ENCODE measurements at places on chromosomes 11 and 22.

DNA sequence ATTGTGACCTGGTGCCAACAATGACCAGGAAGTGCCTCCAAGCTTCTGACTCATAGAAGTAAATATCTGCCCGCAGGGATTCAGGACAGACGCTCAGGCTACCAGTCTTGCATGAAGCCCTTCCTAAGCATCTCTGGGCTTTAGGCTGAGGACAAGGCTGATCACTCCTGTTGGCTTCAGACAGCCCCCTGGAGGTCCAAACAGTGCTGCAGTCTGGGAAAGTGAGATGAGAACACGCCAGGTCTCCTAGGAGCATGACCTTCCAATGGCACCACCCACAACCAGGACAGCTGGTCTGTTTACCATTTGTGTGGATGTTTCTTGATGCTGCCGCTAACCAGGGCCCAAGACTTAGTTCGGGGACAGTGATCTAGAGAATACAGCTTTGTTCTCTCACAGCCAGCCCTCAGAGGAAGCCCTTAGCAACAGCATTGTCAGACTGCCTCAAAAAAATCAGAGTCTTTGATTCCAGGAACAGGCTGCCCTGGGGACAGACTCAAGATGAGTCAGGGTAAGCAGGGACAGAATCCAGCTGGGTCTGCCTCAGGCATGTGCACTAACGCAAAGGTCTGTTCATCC, 111.2 kb downstream of the ZNF280B start:
- DNase-seq = no peak

DNA sequence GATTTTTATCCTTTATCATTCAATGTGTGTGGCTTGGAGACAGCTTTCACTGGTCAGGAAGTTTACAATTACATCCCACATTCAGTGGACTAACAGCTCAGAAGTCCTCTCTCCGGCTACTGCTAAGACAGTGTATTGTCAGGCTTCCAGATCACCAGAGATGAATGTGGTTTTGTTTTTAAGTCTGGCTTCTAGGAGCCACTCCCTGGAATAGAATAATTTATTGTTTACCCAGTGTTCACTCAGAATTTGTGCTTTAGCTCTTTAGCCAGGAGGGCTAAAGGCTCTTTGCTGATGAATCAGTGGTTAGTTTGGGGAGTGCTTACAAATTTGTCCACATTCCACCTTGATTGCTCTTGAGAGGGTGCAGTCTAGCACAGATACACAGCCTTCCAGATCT, 26.5 kb downstream of the TRIM77 start:
- DNase-seq = no peak

- DNase-seq = no peak
These were observed 8.6 kb downstream of the GRIA4 start for GRCh38 chr11:105618343-105618955.

DNA sequence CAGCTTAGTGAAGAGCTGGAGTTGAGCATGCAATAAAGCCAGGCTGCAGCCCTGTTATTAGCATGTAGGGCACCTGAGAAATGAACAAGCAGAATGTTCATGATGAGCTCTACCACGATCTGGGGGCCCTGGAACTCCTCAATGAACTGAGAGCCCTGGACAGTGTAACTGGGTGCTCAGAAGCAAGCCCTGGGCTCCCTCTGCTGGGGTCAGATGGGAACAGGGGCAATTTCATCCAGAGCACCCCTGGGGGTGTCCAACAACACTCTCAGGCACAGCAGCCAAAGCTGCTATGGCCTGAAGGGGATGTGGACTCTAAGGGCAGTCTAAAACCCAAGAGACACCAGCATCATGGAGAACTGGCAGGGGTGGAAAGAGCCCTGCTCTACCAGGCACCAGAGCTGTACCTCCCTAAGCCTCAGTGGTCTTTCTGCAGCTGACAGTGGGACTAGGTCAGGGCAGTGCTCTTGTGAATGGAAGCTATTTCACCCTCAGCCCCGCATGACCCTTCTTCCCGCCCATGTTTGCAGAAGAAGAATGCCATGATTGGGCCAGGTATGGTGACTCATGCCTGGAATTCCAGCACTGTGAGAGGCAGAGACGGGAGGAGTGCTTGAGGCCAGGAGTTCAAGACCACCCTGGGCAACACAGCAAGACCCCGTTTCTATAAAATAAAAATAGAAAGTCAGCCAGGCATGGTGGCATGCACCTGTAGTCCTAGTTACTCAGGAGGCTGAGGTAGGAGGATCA, 28.9 kb downstream of the THOC5 start:
- peak; percentile 50 for DNase-seq

DNA sequence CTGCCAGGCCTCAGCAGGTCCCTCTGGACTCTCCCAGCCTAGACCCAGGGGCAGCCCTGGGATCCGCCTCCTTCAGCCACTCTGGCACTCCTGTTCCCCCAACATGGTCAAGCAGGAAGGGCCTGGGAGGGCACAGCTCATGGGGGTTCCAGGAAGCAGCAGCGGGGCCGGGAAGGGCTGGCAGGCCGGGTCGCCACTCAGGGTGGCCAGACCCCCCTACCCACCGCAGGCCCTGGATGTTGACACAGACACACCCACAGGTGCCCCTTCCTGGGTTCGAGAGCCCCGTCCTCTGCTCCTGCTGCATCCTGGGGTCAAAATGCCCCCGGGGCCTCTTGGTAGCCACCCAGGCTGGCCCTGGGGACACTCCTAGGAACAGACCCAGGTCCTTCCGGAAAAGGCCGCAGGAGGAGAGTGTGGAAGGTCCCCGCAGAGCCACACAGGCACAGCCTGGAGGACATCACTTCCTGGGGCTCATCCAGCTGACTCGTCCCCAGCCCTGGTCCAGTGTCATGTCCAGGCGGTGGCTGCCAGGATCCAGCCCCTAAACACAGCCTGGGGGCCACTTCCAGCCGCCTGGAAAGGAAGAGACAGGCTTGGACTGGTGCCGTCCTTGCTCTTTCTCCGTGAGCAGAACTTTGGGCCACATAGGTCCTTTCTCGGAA, 6.8 kb upstream of the PIM3 start:
- no peak for DNase-seq

- DNase-seq = no peak
These were observed 10.9 kb downstream of the MRGPRF start for GRCh38 chr11:69002110-69002569.

DNA sequence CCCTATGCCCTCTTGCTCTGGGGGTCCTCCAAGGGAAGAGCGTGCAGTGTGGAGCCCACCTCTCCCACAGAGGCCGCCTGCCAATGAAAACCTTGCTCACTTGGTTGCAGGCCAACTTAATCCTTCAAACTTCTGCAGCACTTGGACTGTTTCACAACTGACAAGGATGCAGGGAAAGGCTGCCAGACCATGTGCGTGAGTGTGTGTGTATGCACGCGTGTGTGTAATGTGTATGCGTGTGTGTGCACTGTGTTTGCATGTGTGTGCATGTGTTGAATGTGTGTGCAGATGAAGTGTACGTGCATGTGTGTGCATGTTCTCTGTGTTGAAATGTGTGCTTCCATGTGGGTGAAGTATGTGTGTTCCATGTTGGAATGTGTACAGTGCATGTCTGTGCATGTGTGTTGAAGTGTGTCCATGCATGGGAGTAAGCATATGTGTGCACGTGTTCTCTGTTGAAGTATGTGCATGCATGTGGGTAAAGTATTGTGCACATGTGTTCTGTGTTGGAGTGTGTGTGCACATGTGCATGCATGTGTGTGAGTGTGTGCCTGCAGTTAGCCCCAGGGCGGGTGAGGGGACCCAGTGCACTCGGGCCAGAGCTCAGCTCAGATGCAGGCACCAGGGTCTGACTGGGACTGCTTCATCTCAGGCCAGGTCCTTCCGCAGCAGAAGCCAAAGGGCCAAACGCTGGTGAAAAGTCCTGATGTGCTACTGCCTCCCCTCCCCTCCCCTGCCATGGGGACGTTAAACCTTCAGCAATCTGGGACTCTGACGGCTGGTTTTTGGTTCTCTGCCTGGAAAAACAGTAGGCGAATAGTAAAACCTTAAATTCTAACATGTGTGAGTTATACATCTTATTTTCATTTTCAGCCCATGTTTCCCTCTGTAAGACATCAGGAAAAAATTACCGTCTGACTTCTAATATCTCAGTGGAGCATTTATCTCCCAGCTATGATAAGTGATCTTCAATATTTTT, 72.0 kb downstream of the FLI1 start:
- DNase-seq = no peak

- DNase-seq = no peak
These were observed 27.5 kb upstream of the DGCR8 start for GRCh38 chr22:20052309-20053259.

DNA sequence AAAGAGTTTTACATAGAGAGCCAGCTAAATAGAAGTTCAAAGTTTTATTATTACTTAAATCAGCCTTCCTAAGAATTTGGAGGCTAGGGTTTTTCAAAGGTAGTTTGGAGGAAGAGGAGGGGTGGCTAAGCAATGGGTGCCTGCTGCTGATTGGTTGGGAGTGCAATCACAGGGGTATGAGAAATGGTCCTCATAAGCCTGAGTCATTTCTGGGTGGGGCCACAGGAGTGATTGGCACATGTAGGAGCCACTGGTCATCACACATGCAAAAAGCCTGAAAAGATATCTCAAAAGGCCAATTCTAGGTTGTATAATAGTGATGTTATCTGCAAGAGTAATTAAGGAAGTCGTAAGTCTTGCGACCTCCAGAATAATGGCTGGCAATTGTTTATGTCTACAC, 12.9 kb downstream of the OR51L1 start:
- no peak for DNase-seq

- DNase-seq = peak; percentile 14
These were observed 69.9 kb downstream of the MPPED1 start for GRCh38 chr22:43481568-43482317.

DNA sequence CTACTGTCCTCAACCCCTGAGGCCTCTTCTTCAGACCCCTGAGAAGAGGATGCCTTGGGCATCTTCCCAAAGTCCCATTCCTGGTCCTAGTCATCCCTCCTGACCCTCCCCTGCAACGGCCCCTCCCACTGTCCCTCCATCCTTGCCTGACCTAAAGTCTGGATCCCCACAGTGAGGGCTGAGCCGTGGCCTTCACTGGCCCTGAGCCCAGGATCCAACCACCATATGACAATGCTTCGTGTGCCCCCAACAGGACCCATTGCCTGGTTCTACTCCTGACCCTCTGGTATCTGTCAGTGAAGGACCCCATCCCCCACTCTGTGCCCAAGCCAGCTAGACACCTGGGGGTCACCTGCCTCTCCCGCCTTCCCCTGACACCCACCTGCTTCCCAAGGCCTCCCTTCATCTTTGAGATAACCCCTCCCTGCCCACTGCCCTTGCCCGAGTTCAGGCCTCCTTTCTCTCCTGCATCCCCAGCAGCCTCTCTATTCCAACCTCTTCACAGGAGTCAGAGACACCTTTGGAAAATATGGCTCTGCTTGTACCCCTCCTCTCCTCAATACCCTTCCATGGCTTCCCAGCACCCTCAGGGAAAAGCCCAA, 48.0 kb downstream of the LRRC32 start:
- DNase-seq = no peak

GRCh38 chr11:47848700-47849155, 578 bp upstream of the NUP160 start:
- no peak for DNase-seq

DNA sequence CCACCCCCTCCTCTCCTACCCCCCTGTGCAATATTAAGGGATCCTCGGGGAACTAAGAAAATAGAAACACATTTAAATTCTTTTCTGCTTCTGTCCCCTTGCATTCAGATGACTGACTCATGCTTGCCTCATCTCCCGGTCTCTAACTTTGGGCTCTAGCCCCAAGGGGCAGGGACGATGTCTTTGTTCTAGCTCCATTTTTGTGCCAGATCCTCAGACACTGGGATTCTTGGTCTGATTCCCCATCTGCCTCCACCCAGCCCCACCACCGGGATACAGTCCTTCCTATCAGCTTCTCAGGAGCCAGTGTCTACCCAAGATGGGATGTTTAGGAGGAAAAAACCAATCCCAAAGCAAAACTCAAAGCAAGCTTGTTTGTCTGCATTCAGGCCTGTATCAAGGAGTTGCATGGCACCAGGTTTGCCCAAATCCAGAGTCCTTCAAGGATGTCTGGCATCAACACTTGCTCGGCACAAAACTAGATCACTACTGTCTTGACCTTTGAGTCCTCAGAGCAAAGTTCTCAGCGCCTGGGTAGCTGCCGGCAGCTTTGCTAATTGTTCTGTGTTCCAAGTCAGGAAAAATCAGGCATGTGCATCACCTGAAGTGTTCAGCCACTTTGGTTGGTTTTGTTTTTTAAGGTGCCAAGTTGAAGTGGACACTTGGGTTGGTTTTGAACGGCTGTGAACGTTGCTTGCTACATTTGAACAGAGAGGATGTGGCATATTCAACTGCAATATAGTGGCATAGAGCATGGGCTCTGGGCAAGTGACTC, 212.8 kb downstream of the DSCAML1 start:
- no peak for DNase-seq

DNA sequence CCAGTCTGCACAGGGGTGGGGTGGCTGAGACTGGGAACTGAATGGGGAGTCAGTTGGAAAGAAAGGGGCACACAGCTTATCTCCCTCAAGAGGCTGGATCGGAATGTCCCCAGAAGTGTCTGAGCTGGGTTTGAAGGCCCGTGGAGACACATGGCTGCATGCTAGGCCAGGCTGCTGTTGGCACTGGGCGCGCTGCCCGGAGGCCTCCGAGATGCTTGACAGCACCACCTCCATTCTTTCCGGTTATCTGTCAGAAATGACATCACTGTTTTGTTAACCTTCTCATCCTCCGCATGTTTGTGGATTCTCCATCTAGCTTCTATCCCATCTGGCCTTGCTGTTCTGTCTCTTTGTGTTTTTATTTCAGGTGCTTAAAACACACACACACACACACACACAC, 85.5 kb downstream of the APIP start:
- no peak for DNase-seq

DNA sequence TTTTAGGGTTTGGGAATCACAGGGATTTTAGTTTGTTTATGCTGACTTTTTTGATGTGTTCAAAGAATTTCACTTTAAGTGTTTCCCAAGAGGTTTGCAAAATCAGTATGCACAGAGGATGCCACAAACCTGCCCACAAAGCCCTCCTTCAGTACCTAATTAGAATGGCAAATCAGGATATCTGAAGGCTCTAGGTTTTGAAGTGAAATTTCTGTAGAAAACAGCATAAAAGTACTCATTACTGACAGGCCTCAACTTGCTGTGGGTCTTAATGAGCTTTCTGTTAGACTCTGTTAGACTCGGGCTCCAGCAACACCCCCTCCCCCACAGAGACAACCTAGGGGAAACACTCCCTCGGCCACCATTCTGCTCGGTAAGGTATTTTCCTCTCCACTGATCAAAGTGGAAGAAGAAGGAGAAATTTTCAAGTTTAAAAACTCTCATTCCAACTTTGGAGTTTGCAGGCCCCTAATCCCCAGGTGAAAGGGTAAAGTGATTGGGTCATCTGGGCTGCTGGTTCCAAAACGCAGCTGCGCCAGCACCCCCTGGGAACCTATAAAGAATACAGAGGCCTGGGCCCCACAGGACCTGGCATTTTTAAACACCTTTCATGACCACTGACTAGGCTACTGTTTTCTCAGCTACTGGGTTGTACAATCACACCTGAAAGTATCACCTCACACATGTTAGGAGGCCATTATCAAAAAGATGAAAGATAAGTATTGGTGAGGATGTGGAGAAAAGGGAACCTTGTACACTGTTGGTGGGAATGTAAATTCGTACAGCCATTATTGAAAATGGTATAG, 67.5 kb downstream of the PLEKHA7 start:
- peak; percentile 44 for DNase-seq
